ENCODE measurements at places on chromosomes 5 and 9. TPM values are rescaled to one million over a fixed set of nuclear protein-coding genes. Genes with fewer than 3 reads are reported as not detected.
A peak's percentile ranks its signal among the peaks of the same experiment; 100 is the strongest.

NR6A1 gene
- total RNA-seq: 1.1 TPM

LCN1 gene
- total RNA-seq: not detected

CTXN3 gene
- total RNA-seq: not detected

TXNDC8 gene
- not detected for total RNA-seq

CCNJL gene
- total RNA-seq: 0.46 TPM

GABRA6 gene
- total RNA-seq: not detected

- no peak for DNase-seq
These were observed 11.4 kb downstream of the ADGRV1 start for GRCh38 chr5:90570034-90570433.

DNA sequence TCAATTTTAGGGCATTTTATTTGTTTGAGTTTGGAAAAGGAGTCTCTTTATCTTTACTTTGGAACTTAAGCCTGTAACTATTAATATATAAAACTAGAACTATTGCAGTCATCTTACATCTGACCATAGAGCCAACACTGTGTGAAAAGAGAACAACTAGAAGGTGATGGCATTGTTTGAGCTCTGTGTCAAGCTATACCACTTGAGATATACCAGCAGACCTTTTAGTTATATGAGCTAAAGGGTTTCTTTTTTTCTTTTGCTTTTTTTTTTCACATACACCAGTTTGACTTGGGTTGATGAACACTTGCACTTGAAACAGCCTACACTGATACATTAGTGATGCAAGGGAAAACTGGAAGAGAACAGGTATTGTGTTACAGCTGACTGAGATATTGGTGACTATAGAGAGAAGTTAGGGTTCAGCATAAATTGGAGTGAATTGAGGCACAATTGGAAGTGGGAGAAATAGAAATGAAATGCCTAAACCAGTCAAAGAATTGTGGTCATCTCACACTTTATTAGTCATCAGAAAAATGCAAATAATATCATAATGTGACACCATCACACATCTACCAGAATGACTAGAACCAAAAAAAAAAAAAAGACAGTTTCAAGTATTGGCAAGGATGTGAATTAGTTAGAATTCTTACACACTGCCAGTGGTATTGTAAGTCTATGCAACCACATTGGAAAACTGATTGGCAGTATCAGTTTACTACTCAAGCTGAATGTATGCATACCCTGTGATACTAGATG is 60.9 kb downstream of the ADRB2 start:
- DNase-seq: no peak

GRCh38 chr9:38339496-38339895 is 53.0 kb upstream of the ALDH1B1 start:
- DNase-seq: no peak

DNA sequence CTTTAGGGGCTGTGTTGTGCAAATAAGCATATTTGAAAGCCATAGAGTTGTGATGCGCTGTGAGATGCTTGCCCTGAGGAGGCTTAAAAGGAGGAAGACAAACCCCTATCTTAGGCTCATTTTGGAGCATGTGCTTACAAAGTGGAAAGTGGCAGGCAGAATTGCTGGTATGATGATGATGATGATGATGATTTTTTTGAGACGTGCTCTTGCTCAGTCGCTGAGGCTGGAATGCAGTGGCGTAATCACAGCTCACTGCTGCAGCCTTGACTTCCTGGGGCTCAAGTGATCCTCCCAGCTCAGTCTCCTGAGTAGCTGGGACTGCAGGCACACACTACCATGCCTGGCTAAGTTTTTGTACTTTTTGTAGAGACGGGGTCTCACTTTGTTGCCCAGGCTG is 1.7 kb downstream of the CNOT8 start:
- DNase-seq: no peak

- DNase-seq: no peak
These were observed 10.0 kb downstream of the INSYN2B start for GRCh38 chr5:169970339-169970738.

DNA sequence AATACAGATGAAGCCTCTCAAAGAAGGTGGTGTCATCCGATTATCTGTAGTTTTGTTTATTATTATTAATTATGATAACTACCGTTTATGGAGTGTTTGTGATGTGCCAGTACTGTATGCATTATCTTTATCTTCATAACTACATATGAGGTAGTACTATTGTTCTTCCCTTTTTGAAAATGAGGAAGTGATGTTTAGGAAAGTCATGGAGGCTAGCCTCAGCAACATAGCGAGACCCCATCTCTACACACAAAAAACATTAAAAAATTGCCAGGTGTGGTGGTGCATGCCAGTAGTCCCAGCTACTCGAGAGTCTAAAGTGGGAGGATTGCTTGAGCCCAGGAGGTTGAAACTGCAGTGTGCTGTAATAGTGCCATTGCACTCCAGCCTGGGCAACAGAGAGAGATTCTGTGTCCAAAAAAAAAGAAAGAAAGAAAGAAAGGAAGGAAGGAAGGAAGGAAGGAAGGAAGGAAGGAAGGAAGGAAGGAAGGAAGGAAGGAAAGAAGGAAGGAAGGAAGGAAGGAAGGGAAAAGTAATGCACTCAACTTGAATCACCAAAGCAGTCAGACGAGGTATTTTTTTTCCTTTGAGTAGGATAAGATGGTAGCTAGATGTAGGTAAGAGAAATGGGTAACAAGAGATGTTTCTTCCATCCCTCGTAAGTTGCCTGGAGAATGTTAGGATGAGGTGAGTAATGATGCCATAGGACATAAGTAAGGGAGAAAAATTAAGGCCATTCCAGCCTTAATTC is 47.8 kb downstream of the PAM start:
- DNase-seq: no peak

GRCh38 chr5:136073714-136074529 is 45.1 kb downstream of the TGFBI start:
- DNase-seq: no peak

DNA sequence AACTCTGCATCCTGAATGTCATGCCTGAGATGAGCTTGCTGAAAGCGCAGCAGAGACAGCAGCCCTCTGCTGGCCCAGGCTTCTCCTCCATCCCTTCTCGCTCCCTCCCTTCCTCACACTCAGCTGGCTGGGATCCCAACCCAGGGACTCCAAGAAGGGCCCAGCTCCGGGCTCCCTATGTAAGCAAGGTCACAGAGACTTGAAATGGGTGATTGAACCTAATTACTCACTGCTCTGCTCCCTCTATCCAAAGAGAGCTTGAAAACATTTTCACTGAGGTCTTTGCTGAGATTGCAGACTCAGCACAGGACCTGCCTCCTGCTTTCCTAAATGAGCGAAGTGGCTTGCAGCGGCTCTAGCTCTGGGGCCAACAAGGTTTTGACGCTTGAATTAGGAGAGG is 42.8 kb downstream of the RAPGEF1 start:
- no peak for DNase-seq

GRCh38 chr5:35899800-35900199 is 38.6 kb downstream of the CAPSL start:
- no peak for DNase-seq

DNA sequence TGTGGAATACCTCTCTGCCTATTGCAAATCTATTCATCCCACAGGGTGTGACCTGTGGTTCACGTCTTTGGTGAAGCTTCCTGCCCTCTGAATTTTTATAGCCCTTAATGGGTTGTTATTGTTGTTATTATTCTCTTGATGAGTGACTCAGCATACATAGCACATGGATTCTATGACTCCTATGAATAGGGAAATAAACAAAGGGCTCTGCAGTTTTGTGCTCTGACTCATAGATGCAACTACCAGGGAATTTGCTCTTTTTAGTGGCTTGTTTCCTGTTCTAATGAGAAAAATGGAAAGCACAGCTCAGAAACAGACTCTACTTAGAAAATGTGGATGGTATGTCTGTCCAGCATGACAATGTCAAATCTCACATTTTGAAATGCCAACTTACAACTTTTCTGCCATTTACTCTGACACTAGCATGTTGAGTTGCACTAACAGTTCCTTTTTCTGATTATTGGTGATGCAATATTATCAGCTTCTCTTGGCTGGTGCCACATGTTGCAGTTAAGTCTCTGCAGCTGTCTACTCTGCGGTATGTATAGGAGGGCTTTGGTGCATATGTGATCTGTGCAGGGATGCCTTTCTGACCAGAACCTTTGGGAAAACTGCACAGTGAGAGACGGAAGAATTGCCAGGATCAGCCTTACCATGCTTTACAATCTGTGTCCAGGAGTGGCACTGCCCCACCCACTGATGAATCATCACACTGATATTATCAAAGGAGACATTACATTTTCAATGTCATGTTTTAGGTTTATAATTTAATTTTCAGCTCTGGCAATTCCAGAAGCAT is 996.4 kb upstream of the WWC1 start:
- no peak for DNase-seq

DNA sequence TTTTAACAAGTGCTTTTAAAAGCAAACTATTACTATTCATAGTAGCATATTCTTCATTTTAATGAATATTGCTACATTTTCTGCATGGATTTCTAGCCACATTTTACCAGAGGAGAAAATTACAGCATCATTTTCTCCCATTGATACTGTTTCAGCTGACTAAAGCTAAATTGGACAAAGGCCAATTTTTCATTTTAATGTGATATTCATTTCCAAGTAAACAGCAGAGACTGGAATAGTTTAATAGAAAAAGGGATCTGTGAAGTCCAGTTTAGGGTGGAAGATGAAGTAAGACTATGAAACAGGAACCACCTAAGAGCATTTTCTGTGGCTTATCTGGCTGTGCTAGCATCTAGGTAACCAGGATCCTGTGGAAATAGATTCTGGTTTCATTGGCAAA is 128.1 kb downstream of the GIN1 start:
- no peak for DNase-seq

DNA sequence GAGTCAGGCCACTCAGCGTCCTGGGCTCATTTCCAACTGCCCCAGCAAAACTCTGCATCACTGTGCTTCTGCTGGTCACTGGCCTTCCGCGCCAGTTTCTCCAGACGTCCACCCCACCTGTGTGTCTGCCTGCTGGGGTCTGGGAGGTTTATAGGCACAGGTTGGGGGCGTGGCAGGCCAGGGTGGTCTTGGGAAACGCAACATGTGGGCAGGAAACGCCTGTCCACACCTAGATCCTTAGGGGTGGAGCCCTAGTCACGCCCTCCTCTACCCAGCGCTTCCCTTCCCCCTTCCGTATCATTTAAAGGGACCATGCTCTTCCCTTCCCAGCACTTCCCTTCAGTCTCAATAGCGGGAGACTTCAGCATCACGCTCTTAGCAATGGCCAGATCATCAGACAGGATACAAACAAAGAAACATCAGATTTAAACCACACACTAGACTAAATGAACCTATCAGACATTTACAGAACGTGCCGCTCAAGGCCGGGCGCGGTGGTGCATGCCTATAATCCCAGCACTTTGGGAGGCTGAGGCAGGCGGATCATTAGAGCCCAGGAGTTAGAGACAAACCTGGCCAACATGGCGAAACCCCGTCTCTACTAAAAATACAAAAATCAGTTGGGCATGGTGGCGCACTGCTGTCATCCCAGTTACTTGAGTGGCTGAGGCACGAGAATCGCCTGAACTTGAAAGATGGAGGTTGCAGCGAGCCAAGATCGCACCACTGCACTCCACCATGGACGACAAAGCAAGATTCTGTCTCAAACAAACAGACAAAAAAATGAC is 11.8 kb upstream of the BTNL9 start:
- no peak for DNase-seq

GRCh38 chr5:138760448-138761110 is 7.4 kb downstream of the CTNNA1 start:
- no peak for DNase-seq

- DNase-seq: no peak
These were observed 56.0 kb downstream of the AUH start for GRCh38 chr9:91305596-91306295.

DNA sequence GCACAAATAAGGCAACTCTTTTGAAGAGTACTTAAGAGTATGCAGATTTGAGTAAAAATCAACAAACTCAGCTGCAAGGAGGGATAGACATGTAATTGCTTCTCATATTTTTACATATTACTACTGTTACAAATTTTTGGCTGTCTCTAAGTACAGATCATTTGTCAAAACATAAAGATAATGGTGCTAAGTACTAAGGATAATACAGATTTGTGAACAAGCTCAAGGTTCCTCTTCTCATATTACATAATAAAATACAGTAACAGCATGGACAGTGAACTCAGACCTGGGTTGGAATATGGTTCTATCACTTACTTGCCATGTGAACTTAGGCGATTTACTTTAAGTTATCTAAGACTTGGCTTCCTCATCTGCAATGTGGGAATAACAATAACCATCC is 168.0 kb downstream of the AP3B1 start:
- no peak for DNase-seq

DNA sequence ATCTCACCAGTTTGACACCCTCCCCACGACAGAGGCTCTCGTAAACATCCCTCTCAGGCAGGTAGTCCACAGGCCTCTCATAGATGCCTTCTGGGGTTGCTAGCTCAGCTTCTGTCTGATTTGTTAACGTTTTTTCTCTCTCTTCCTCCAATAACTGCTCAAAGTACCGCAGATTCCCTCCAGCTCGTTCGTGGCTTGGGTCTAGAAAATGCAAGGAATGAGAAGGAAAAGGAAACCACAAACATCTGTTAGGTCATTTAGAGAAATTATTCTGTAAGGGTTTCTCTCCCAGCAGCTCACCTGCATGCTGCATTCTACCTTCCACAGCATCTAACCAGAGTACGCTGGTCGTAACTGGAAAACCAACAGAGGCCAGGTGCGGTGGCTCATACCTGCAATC is 18.5 kb downstream of the P4HA2 start:
- no peak for DNase-seq

GRCh38 chr5:139745800-139746690 is 49.6 kb upstream of the PSD2 start:
- DNase-seq: peak; percentile 50

DNA sequence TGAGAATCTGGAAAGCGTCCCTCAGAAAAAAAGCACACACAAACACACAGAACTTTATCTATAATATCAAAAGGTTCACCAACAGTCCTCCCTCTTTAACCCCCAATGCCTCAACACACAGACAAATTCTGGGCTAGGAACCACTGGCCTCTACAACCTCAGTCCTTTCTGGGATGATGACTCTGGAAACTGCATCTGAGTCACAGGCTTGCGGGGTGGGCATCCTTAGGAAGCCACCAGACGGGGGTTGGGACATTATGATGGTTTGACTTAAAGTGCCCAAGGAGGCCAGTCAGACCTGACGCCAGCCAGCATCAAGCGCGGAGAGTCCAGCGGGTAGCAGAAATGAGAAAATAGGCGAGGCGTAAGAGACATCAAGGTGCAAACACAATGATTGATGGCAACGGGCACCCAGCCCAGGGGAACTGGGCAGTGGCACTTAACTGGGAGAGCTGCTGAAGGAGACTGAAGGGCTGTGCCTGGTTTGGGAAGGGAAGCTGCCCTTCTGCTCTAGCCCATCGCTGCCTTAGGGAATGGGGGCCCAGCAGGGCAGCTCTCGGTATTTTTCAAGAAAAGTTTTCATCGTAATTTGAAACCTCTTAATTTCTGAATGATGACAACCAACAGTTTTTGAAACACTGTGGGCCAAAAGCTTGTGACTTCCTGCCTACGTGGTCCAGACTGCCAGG is 20.7 kb downstream of the SPRY4 start:
- DNase-seq: no peak
